ENCODE measurements at places on chromosomes 4 and X.
A peak's percentile ranks its signal among the peaks of the same experiment; 100 is the strongest.

- DNase-seq: no peak
These were observed 45.7 kb downstream of the PRPS1 start for GRCh38 chrX:107673933-107674479.

DNA sequence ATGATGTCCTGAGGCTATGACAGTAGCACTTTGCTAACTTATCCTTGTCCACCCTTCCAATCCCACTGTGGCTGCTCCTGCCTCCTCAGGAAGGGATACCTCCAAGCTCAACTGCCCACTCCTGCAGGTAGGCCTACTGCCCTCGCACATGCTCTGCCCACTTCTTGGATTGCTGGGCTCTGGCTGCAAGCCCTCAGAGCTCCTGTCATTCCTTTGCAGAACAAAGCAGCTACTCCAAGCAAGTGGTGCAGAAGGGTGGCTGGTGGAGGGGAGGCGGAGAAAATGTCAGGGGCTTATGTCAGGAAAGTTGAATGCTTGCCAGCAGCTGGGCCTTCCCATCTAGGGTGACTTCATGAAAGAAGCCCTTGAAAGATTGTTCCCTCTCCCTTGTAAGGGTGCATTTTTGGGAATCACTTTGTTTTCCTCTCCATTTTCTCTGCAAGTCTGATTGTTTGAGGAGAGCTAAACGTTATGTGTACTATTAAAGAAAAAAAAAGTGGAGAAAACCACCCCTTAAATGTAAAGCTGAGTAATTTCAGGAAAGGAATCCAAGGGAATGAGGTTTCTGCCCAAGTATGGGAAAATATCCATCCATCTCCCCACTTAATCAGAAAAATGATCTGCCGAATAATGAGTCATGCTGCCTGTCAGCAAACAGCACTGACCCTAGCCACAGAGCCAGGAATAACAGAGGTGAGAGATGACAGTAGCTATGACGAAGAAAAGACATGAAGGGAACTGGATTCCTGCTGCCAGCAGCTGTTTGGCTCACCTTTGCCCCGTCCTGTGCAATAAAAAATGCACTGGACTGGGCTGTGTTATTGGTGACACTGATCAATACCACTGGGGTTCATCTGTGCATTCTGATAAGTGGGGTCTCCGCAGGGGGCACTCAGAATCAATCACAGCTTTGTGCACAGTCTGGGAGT lies 102.0 kb downstream of the RTL5 start:
- peak; percentile 29 for DNase-seq

GRCh38 chrX:54920610-54921426 lies at the start of gene TRO:
TRO (plus strand) TSS chrX:54920824; CDS start chrX:54922247, 1,423 bp downstream.
- DNase-seq: no peak

DNA sequence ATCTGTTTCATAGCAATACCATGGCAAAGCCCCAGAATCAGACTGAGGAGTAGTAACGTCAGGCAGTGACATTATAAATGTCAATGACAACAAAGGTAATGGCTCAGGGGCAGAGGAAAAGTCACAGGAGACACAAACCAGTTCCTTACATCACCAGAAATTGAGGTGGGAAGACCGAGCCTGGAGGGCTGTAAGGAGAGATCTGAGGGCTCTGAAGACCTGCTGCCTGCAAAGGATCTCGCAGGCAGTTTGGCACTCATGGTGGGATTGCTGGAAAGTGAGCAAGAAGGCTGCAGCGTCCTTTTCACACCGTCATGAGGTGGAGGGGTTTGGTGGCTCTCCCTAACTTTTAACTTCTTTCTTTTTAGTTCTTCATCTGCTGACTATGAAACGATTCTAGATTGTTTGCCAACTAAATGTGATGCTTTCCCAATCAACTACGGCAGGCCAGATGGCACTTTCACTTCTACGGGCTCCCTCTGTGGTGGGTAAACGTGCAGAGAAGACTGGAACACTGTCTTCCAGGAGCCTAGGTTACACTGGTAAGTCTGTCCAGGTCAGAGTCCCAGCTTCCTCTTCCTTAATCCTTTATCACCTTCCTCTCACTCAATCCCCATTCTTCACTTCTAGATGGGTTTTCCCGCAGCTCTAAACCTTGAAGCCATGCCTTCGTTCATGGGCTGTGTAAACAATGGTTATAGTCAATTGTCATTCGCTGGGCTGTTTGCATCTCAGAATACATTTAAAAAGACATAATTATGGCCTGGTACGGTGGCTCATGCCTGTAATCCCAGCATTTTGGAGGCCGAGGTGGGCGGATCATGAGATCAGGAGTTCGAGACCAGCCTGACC lies 58.2 kb downstream of the TBC1D9 start:
- DNase-seq: no peak

DNA sequence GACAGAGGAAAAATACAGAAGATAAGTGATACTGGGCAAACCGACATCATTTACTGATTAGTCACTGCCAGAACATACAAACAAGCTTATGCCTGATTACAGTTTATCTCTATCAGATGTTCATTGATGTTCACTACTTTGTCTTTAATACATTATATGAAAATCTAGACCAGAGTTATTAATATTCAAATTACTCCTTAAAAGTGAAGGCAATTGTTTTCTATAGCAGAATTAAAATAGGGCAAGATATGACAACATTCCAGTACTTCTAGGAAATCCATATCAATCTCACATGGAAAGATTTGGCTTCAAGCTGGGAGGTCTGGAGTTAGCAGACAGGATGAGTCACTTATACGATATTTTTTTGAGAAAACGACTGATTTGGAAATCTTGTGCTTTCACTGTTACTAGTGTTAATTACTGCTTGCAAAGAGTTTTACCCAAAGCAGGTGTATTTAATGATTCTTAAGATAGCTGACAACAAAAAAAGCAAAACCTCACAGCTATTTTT lies 31.8 kb downstream of the HPGD start:
- no peak for DNase-seq

- no peak for DNase-seq
These were observed 23.8 kb upstream of the KIAA0232 start for GRCh38 chr4:6758728-6759127.

DNA sequence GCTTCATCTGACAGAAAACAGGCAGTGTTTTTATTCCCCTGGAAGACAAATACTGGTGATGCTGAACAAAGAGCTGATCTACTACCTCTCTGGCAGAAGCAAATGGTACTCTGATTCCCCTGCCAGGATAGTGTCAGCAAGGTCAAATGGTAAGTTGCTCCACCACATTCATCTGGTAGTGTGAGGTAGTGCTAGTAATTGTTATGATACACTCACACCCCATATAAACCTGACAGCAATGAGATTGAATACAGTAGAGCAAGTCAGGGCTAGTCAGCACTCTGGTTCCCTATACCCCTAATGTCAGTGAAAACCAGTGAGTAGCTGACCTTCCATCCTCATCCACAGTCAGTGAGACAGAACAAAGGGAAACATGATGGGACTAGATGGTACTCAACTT lies 3.4 kb upstream of the SPIN4 start:
- no peak for DNase-seq

DNA sequence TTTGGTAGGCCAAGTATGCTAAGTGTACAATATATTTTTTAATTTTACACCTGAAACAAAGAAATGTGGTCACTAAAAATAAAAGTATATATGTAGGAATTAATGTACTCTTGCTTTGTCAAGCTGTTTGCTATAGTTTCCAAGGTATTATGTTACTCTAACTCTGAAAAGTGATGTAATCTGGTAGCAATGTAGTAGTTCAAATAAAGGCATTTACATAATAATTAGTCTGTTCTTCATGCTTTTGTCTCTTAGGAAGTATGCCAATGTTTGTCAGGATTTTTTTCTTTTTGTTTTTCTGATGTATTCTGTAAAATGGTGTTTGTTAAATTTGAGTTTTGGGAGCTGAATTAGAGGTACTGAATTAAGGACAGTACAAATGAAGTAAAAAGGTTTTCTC lies 89.5 kb downstream of the PLS3 start:
- DNase-seq: no peak

DNA sequence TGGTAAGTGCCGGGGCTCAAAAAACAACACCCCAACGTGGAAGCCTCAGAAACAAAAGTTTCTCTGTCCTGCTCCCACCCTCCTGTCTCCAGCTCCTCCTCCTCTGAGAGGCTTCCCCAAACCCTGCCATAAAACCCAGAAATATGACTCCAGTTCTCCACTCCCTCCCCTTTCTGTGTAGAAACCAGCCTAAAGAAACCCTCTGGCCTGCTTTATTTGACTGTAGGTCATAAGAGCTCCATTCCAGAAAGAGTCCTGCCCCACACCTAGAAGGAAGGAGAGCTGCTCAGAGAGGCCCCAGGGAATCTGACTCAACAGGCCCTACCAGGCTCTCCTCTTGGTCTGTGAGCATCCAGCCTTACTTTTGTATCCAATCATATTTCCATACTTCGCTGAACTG lies 872 bp upstream of the S100P start:
- no peak for DNase-seq

DNA sequence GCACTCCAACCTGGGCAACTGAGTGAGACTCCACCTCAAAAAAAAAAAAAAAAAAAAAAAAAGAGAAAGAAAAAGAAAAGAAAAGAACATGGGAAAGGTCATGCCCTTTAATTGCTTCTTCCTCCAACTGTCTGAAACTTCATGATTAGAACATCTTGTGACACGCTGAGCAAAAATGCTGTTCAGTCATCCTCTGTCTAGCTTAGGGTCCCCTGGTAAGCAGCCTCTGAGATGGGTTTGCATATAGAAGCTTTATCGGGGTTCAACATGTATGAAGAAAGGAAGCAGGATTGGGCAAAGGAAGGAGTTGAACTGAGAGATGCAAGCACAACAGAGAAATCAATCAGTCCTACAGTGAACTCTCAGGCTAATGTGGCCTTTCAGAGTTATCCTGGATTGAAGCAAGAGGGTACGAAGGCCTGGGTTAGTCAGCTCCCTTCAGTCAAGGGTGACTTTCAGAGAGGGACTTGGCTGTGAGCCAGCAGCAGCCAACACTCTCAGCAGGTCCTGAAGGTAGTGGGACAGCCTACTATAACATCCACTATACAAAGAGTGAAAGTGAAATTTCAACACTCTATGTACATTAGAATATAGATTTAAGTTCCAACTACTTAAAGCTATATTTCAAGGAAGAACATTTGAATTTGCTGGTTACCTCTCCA lies 11.4 kb downstream of the MAOB start:
- DNase-seq: no peak

DNA sequence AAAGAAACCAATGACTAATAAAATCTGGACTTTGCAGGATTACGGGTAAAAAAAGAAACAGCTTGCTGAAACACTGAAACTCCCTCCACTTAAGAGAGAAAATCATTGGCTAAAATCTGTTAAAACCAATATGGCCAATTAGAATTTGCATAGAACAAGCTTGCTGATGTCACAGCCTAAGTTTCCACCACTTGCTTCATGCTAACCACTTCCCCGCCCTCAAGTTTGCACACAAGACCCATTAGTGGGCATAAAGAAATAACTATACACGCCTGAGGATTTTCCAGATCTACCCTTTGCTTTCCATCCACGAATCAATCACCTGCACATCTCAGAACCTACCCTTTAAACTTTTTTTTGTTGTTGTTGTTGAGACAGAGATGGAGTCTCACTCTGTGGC lies 42.7 kb upstream of the PHEX start:
- no peak for DNase-seq

DNA sequence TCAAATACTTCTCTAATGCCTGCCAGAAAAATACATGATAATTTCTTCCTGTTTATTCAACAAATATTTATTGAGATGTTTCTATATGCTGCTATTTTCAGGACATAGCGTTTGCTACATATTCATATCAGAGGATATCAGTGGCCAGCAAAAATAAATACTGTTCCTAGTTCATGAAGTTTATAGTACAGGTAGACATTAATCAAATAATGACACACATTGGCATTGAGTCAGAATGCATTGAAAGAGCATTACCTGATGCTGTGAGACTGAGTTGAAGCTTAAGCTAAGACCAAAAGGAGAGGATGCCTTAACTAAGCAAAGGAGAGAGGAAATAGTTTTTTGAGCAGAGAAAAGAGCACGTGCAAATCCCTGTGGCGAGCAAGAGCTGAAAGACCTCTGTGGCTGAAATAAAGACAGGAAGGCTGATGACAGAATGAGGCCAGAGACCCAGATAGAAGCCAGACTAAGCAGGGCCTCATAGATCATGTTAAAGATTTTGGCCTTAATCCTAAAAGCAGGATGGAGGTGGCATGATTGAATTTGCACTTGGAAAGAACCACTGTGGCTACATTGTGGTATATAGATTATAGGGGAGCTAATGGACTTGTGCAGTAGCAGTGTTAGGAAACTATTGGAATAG lies 36.2 kb downstream of the FAM241A start:
- no peak for DNase-seq

- DNase-seq: peak; percentile 64
These were observed 10.1 kb upstream of the ADH1A start for GRCh38 chr4:99300934-99301333.

GRCh38 chrX:1274786-1275185 lies 6.2 kb downstream of the CSF2RA start:
- no peak for DNase-seq

- no peak for DNase-seq
These were observed 13.3 kb upstream of the IL3RA start for GRCh38 chrX:1323315-1323714.

DNA sequence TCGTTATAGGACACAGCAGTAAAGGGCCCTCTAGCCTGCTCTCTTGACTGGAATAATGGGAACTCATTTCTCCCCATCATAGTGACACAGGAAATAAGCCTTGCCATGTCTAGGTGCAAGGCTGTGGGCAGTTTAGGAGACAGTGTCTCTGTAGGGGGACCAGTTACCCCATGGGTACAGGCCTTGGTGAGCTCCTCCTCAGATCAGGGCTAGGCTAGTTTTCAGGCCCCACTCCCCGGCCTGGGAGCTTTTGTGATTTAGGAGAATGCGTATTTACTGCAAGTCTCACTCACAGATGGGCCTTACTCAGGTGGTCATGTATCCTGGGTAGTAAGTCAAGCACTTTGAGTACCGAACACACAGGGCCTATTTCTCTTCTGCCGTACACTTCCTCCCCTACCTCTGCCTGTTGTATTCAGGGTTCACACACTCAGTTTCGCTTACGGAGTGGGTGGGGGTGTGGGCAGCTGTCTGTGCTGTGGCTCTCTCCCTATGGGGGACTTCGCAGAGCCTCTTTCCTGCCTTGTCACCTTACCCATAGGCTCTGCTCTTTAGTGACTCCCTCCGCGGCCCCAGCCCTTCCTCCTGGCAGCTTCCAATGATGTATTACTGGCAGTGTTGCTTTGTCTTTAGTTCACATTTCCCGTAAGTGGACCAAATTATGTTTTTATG lies 34.2 kb downstream of the FAM193A start:
- DNase-seq: no peak

DNA sequence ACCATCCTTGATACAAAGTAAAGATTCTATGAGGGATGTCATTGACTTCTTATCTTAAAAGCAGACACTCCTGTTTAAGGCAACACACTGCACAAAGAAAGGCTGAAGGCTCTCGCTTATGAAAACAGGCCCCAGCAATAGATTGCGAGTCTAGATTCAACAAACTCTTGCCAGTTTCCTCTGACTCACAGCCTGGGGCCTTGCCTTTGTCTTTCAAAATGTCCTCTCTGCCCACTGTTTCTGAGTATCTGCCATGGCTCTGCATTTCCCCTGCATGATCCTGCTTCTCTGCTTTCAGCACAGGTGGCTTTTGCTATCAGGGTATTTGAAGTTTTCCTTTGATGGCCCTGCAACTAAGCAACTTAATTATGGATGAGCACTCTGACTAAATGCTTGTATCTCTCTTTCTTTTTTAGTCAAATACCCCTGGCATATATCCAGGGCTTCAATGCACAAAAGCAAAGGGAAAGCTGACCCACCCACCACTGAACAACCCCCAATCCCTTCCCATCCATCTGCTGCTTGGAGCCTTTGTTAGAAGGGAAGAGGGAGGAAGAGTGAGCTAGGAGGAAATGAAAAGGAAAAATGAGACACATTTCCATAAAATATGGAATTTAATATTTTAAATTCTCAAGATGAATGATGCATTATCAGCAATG lies 32.2 kb downstream of the NDP start:
- no peak for DNase-seq

- no peak for DNase-seq
These were observed 403.9 kb downstream of the ADGRL3 start for GRCh38 chr4:61604054-61604453.
